Prostate gland (tissue), 2 donors: ENCODE measurements at places on chromosomes 12 and 14. TPM values are rescaled to one million over a fixed set of nuclear protein-coding genes. Genes with fewer than 3 reads are reported as not detected.

SDS gene
- 0.80 TPM for total RNA-seq

GRCh38 chr14:58280954-58281787 is 17.2 kb upstream of the ARID4A start:
- no peaks in the 10 kb centered on the region for H3K4me1 ChIP-seq
- H3K4me3 ChIP-seq, result no peak overlapping the region
- peak overlapping the region; percentile 65 for H3K27ac ChIP-seq
- H3K27me3 ChIP-seq, result no peaks in the 10 kb centered on the region
- DNase-seq, result peak; percentile 15

DNA sequence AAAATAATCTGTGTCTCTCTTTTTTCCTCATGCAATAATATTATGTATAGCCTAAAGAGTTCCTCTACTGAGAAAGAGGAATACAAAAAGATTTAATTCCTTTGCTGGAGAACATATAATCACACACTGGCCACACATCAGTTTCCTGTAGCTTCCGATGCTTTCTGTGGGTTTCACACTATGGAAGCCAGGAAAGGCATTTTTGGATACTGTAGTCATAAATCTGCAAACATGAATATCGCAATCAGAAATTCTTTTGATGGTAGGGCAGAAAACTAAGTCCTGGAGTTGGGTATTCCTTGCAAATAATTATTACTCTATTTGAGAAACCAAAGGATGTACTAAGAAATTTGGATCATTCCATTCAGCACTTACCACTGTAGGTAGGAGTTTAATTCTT is 260.0 kb downstream of the ACSS3 start:
- DNase-seq, result no peak
- no peaks in the 10 kb centered on the region for H3K27me3 ChIP-seq
- no peaks in the 10 kb centered on the region for H3K36me3 ChIP-seq
- no peak overlapping the region for H3K27ac ChIP-seq

DNA sequence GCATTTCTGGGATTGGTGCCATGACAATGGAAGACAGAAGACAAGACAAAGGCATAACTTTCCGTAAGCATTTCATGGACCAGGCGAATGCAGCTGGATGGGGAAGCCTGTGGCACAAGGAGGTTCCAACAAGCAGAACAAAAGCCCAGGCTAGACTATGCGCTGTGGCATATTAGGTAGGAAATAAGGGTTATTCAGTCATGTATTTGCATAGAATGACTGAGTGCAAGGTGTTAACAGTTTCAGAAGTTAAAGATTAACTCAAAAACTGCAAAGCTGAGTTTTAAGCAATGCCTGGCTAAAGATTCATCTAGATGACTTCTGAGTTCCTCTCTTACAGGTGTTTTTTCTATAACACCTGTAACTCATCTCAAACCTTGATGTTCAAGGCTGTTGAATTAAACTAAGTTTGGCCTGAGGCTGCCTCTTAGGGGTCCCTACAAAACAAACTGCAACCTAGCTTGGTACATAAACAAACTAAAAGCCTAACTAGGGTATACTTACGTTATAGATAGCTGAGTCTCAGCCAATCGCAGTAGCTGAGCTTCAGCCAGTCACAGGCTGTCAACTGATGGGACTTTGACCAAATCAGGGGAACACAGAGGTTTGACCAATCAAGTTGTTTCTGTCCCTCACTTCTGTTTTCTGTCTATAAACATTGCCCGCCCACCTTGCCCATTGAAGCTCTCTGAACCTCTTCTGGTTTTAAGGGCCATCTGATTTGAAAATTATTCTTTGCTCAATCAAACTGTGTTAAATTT is 52.2 kb upstream of the PLBD1 start:
- no peak overlapping the region for H3K27ac ChIP-seq
- no peaks in the 10 kb centered on the region for H3K27me3 ChIP-seq
- H3K4me3 ChIP-seq, result no peak overlapping the region

RHEBL1 gene
- 1.1 TPM for total RNA-seq

NEUROD4 gene
- total RNA-seq, result not detected

- no peak for DNase-seq
- H3K36me3 ChIP-seq, result no peaks in the 10 kb centered on the region
- H3K27ac ChIP-seq, result no peak overlapping the region
- H3K4me3 ChIP-seq, result no peak overlapping the region
- no peaks in the 10 kb centered on the region for H3K4me1 ChIP-seq
- H3K27me3 ChIP-seq, result peaks cover 3% of the 10 kb centered on the region
Observed at GRCh38 chr12:132437252-132437932, 52.6 kb upstream of the FBRSL1 start.

GRCh38 chr14:22465201-22465840 is 123.7 kb downstream of the DAD1 start:
- H3K4me3 ChIP-seq, result no peak overlapping the region
- DNase-seq, result no peak
- H3K27ac ChIP-seq, result no peak overlapping the region
- H3K27me3 ChIP-seq, result no peaks in the 10 kb centered on the region
- H3K4me1 ChIP-seq, result no peaks in the 10 kb centered on the region

INHBE gene
- total RNA-seq, result not detected
